A172 (cell line): ENCODE measurements at places on chromosomes 4 and X.

DNA sequence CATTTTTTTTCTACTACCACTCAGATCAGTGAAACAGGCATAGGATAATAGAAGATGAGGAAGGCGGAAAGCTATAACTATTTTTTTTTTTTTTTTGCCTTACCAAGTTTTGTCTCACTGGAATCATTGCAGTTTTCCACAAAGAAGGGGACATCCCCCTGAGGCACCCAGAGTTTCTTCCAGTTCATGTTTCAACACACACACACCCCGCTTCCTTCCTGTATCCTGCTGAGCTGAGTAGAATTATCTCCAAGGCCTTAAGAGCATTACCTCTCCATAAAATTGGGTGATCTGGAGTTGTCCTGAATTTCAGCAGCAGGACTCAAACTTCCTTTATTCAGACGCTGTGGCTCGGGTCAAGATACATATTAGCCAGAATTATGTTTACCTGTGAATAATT lies 111.9 kb downstream of the PALLD start:
- DNase-seq, result no peak

DNA sequence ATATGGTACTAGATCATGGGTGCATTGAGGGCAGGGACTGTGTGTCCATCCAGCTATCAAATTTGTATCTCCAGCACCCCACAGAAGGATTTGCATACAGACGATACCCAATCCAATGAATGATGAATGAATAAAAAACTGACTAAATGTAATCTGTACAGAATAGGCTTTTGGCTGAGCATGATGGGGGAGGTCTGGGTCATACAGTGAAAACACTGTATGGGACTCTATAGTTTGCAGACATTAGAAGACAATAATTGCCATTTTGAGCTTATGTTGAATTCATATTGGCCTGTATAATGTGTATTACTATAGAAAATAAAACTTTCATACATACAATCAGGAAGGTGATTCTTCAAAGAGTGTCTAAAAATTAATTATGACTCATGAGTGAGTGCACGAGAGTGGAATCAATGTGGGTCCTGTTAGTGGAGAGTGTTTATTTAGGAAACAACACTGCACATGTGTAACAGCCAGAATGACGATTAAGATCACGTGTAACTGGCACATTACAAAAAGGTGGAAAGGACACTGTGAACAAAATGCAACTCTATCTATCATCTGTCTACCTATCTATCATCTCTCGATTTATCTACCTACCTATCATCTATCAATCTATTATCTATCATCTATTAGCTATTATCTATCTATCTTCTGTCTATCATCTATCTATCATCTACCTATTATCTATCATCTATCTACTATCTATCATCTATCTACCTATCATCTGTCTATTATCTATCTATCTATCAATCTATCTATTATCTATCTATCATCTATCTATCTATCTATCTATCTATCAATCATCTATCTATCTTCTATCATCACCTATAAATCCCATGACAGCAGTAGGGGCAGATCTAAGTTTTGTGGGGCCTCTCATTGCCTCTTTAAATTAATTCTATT lies 201.3 kb downstream of the PTTG2 start:
- no peak for DNase-seq

- no peak for DNase-seq
Observed at GRCh38 chrX:10370976-10371375, 214.2 kb downstream of the CLCN4 start.

- no peak for DNase-seq
Observed at GRCh38 chr4:24212642-24213041, 322.8 kb upstream of the PPARGC1A start.

- no peak for DNase-seq
Observed at GRCh38 chr4:140611854-140612253, 43.1 kb upstream of the UCP1 start.

- no peak for DNase-seq
Observed at GRCh38 chr4:169148885-169149284, 121.9 kb downstream of the SH3RF1 start.

- no peak for DNase-seq
Observed at GRCh38 chrX:148885203-148885602, 384.8 kb downstream of the AFF2 start.

DNA sequence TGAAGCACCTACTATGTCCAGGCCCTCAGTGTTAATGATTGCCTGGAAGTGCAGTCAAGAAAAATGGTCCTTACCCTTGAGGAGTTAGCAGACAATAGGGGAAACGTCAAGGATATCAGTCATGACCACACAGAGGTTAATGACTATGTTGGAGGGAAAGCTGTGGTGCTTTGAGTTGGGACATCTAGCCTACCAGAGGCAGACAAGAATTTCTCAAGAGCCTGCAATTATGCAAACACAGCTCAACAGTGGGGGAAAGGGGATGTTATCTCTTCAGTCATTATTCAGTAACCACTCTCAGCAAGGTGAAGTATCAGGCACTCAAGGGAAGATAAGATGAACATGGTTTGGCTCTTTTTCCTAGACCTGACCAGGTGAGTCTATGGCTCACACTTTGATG lies 7.0 kb upstream of the FGFBP1 start:
- no peak for DNase-seq

DNA sequence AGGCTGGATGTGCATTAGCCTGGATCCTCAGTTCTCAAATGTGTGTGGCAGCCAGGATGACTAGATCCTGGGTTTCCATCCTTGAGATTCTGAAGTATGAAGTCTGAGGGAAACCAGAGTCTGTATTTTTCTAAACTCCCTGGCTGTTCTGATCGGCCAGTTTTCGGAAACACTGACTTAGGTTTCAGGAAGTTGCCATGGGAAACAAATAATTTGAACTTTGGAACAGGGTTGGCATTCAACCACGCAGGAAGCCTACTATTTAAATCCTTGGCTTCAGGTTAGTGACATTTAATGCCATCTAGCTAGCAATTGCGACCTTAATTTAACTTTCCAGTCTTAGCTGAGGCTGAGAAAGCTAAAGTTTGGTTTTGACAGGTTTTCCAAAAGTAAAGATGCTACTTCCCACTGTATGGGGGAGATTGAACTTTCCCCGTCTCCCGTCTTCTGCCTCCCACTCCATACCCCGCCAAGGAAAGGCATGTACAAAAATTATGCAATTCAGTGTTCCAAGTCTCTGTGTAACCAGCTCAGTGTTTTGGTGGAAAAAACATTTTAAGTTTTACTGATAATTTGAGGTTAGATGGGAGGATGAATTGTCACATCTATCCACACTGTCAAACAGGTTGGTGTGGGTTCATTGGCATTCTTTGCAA lies 67.6 kb downstream of the PDGFRA start:
- no peak for DNase-seq

GRCh38 chr4:142752202-142752786 lies 93.8 kb downstream of the INPP4B start:
- DNase-seq, result no peak

DNA sequence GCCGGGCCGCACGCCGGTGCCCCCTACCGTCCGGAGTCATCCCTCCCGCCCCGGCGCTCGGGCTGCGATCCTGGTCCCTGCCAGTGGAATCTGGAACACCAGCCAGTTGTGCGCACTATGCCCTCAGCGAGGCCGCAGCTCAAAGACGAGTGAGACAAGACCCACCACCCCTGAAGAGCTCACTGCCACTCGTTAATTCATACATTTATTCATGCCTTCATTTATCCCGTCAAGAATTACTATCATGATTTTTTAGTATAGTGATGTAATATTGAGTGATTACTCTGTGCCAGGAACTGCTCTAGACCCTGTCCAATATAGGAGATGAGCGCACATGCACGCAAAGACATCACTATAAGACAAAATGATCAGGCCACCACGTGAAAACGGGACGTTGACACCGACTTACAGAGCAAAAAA lies 247 bp upstream of the PPA2 start:
- peak; percentile 72 for DNase-seq

DNA sequence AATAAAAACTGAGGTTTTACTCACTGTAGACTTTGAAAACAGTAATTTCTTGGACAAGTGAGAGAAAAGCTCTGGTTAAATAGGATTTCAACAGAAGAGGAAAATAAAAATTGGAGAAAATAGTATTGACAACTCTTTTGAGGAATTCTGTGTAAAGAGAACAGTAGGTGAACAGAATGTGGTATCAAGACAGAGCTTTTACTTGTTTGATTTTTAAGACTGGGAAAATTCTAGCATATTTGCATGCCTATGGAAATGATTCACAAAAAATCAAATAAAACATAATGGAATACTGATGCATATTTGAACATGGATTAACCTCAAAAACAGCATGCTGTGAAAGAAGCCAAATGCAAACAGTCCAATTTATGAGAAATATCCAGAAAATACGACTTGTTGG lies 504.6 kb downstream of the KCTD8 start:
- DNase-seq, result no peak

GRCh38 chr4:81746773-81747172 lies 275.1 kb upstream of the RASGEF1B start:
- DNase-seq, result no peak

- DNase-seq, result no peak
Observed at GRCh38 chrX:79336869-79337815, 30.0 kb downstream of the ITM2A start.

DNA sequence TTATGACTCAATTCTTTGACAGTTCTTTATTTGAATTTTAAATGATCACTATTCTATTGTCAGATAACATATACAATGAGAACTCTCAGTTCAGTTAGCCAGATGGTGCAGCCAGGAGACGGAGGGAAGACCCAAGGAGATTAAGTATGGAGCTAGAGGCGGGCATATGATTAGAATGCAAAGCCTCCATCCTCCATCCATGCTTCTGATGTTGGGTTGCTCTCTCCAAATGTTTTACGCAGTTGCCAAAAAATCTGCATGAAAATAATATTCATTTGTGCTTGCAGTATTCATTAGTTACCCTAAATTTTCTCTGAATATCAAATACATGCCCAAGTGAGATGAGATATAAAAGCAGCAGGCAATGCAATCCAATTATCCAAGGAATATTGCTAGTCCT lies 874.8 kb downstream of the C4orf33 start:
- DNase-seq, result no peak

- no peak for DNase-seq
Observed at GRCh38 chr4:102809691-102810090, 17.7 kb downstream of the UBE2D3 start.

DNA sequence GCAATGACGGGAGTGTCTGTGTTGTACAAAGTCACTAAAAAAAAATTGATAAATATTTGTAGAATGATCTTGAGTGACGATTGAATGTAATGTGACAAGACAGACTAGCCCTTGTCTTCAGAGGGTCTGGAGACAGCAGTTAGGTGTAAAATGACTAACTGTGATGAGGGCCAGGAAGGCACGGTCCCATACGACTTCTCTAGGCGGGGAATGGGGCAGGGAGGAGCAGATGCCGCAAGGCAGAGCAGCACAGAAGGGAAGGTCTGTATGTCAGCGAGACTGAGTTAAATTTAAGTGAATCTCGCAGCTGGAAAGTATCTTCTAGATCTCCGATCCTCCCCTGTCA lies 405 bp downstream of the CENPE start:
- no peak for DNase-seq

GRCh38 chrX:38438321-38438720 lies 85.9 kb downstream of the OTC start:
- no peak for DNase-seq

GRCh38 chr4:41437111-41437536 lies 100.8 kb upstream of the LIMCH1 start:
- DNase-seq, result no peak

DNA sequence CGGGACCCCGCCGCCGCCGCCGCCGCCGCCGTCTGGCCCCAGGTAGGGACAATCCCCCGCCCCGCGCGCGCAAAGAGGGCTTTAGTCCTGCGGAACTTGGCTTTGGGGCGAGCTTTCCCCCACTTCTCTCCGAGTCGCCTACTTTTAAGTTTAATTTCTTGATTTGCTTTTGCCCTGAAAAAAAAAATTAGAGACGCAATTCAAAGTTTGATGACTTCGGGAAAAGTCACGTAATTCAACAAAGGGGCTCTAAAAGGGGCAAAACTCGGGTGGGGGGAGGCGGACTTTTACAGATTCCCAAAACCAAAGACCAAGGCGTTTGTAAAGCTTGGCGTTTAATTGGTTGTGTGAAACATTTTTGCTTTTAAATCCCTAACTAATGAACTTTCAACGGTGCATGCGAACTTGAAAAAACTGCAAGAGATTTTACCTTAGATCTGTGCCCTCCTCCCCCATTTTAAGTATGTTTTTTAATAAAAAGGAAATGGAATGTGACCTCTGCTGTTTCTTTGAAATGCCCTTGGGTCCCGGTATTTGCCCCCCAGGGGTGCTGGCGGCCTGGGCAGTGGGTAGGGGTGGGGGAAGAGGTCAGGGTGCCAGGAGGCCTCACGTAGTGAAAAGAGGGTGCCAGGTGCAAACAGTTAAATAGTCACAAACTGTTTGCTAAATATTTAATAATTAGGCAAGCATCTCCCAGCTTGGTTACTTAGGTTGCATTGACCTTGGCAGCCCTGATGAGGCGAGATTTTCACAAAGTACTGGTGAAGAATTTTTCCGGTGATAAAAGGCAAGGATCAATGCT lies 209.7 kb downstream of the NWD2 start:
- no peak for DNase-seq

GRCh38 chr4:102405821-102406401 lies 60.6 kb upstream of the SLC39A8 start:
- DNase-seq, result peak; percentile 24

DNA sequence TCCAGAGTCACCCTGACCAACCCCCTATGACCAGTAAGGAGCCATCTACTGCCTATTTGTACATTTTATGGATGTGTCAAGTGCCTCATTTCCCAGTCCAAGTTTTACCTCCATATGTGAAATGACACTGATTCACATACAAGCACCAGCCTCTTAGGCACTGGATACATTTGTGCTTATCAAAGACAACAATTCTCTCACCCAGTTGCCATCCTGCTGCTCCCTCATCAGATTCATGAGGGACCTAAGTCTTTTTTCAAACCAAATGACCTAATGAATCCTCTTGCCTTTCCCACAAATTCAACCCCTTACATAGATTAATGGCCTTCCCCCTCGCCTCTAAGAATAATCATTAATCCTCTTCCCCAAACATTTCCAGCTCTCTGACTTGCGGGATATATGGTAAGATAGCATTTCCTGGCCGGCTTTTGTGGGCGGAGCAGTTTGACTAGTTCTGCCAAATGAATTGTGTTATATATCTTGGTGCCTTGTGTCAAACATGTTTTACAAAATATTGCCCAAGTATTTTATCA lies 233.9 kb downstream of the ARAP2 start:
- no peak for DNase-seq

- no peak for DNase-seq
Observed at GRCh38 chr4:85642356-85643100, 167.6 kb downstream of the ARHGAP24 start.

DNA sequence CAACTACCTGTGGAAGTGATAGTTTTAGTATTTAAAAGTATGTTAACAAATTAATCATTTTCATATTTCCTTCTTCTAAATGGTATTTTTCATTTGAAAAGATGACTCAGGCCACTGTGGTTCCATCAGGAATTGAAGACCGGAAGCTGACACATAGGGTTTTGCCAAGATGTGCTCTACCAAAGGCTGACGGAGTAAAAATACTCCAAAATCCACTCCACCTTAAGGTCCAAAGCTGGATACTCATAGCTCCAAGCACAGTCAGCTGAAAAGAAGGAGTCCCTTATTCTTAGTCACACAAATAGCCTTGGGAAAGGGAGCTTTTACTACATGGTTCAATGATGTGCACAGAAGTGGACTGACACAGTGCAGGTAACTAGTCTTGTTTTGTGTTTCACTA lies 472.0 kb downstream of the ARAP2 start:
- DNase-seq, result peak; percentile 92
